ENCODE measurements at places on chromosomes 16 and 17. TPM values are rescaled to one million over a fixed set of nuclear protein-coding genes. Genes with fewer than 3 reads are reported as not detected.
A peak's percentile ranks its signal among the peaks of the same experiment; 100 is the strongest.

Gene C1QTNF8
- not detected for total RNA-seq

DNA sequence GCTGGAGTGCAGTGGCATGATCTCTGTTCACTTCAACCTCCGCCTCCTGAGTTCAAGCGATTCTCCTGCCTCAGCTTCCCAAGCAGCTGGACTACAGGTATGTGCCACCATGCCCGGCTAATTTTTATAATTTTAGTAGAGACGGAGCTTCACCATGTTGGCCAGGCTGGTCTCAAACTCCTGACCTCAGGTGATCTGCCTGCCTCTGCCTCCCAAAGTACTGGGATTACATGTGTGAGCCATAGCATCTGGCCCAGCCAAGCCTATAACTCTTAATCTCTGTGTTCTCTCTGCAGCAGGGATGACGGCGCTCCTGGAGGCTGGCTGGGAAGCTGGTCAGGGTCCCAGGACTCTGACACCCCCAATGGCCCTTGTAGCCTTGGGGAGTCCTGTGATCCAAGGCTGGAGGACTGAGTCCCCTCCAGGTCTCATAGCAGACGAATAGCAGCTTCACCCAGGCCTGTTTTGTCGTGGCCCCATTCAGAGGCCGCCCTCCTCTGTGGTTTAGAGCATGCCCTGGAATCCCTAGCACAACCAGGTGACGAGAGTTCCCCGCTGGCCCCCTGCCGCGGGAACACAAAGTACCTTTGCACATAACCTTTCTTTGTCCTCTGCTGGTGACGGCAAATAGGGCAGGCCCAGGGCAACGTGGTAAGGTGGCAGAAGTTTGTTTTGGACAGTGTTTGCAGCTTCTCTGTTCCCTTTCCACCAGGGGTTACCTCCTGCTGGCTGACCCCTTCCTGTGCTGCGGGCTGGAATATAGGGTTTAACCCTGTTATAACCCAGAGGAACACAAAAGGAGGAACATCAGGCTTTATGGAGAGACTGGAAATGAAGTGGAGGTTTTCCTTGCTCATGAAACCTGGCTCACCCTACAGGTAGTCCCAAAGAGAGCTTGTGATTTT, 43.0 kb upstream of the TOB1 start:
- no peak for DNase-seq

GRCh38 chr17:80861892-80862291, 129.7 kb upstream of the CHMP6 start:
- peak; percentile 30 for DNase-seq

GRCh38 chr17:59284317-59284716, 47.1 kb upstream of the YPEL2 start:
- no peak for DNase-seq
